Glutamatergic neuron (in vitro differentiated cells): ENCODE measurements at places on chromosomes 1 and 21. TPM values are rescaled to one million over a fixed set of nuclear protein-coding genes. Genes with fewer than 3 reads are reported as not detected.

- DNase-seq, result peak; percentile 31
These were observed 30.2 kb downstream of the RAB3B start for GRCh38 chr1:51960262-51960661.

DNA sequence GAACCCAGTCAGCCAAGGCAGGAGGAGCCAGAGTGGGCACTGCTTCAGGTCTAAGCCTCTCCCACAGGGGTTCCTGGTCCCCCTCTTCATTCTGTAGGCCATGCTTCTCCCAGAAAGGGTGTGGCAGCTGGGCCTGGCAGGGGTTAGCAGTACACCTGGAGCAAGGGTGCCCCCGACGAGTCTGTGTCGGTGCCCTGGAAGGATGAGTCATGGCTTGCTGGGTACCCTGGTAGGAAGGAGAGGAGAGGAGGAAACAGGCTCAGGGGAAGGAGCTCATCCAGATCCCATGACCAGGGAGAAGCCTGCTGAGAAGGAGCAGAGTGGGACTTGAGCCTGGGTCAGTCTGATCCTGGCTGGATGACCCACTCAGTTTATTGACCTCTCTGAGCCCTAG lies 10.3 kb downstream of the KDF1 start:
- DNase-seq, result no peak

GRCh38 chr1:156382561-156382960 lies 13.6 kb downstream of the RHBG start:
- no peak for DNase-seq

GRCh38 chr1:48889082-48889481 lies 112.4 kb upstream of the BEND5 start:
- DNase-seq, result no peak

- no peak for DNase-seq
These were observed 26.8 kb upstream of the BACH1 start for GRCh38 chr21:29271927-29272333.

DNA sequence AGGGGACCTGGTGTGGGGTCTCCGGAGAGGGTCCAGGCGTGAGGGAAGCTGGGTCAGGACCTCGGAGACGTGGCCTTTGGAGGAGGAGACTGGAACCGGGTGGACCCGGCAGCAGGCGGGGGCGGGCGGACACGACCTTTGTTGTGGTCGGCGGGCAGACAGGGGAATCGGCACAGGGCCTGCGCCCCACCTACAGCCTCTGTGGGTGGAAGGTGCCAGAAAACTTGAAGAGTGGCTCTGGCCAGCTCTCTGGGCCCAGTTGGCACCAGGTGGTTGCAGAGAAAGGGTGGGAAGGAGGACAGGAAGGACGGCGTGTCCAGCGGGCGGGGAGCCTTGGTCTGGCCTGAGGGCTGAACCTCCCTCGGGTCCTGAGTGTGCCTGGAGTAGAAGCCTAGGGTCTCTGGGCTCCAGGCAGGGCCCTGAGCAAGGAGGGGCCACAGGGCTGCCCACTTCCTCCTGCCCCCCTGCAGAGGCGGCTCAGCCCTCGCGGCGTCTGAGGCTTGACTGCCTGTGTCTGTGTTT lies 7.7 kb upstream of the TTLL10 start:
- DNase-seq, result peak; percentile 52

- DNase-seq, result peak; percentile 57
These were observed 304 bp downstream of the PLPPR5 start for GRCh38 chr1:99004254-99004860.

GRCh38 chr21:33936301-33937038 lies 20.9 kb upstream of the ATP5PO start:
- no peak for DNase-seq

The RNPC3 gene
- total RNA-seq, result 33.8 TPM

The ALPL gene
- 10.0 TPM for total RNA-seq

GRCh38 chr1:65792669-65793358 lies at the start of gene PDE4B:
PDE4B (plus strand) TSS chr1:65792895.
- DNase-seq, result peak; percentile 76

GRCh38 chr1:24928689-24929397 lies 1.2 kb downstream of the RUNX3 start:
- peak; percentile 55 for DNase-seq

The ITLN1 gene
- not detected for total RNA-seq

The CD247 gene
- total RNA-seq, result not detected

GRCh38 chr1:8845104-8846097 lies 28.0 kb upstream of the RERE start:
- DNase-seq, result no peak

GRCh38 chr1:231887866-231888265 lies 261.3 kb downstream of the DISC1 start:
- no peak for DNase-seq

DNA sequence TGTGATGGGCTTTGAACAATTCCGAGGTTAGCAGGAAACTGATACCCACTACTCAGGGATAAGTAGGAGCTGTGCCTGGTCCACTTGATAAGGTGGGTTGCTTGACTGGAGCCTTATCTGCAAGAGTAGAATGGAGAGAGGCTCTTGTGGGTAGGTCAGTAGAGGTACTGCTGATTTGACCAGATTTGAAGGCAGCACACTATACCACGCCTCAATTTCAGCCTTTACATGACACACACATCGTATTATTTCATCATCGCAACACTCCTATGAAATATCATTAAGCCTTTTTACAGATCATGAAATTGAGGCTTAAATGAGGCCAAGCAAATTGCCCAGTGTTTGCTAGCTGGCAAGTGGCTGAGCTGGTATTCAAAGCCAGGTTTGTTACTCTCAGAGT lies 69.6 kb downstream of the KCNJ15 start:
- no peak for DNase-seq

The PLA2G2D gene
- total RNA-seq, result not detected

DNA sequence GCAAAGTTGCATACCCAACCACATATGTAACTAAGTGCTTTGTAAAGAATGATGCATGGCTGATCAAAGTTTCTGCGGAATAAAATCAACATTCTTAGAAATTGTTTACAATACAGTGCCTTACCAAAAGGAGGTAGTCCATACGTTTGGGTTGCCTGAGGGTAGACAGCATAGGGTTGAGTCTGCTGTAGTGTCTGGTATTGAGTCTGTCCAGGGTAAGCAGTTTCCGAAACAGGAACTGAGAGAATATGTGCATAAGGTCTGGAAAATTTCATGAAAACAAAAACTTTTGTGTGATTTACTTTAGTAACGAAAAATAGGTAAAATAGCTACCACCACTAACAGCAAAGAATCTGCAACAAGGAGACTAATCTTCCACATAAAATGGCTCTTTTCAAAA lies 53.0 kb downstream of the EYA3 start:
- DNase-seq, result no peak

GRCh38 chr1:4624141-4624715 lies 30.2 kb upstream of the AJAP1 start:
- no peak for DNase-seq

GRCh38 chr21:43758111-43758641 lies 17.9 kb downstream of the CSTB start:
- peak; percentile 50 for DNase-seq

GRCh38 chr1:215754112-215754511 lies 187.0 kb downstream of the KCTD3 start:
- no peak for DNase-seq

GRCh38 chr1:247054992-247055415 lies 23.6 kb downstream of the ZNF670 start:
- DNase-seq, result no peak

The TMEM54 gene
- 9.9 TPM for total RNA-seq

GRCh38 chr1:20849100-20849499 lies 62.0 kb upstream of the HP1BP3 start:
- DNase-seq, result no peak

The EPHA8 gene
- 0.69 TPM for total RNA-seq

GRCh38 chr1:89823679-89824292 lies 3.0 kb downstream of the LRRC8D start:
- no peak for DNase-seq

The A3GALT2 gene
- total RNA-seq, result 0.71 TPM

- DNase-seq, result no peak
These were observed 37.4 kb downstream of the SMYD2 start for GRCh38 chr1:214318356-214318755.

- DNase-seq, result no peak
These were observed 19.1 kb upstream of the TMCO1 start for GRCh38 chr1:165787741-165788140.

DNA sequence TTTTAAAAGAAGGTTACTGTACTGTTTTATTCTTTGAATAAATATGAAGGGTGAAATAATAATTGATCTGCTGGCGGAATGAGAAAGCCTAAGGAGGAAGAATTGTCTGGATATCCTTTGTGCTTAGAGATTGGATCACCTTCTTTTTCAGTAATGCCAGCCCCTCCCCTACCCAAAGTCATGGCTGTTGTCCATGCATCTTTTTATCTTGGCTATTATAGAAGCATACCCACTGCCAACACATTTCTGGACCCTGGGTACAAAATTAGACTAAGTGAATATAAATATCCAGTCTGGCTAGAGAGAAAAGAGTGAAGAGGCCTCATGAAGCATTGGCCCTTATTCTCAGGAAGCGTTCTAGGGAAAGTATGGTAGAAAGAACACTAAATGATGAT lies 28.1 kb downstream of the AK4 start:
- no peak for DNase-seq

GRCh38 chr1:245937316-245938045 lies 569.6 kb downstream of the SMYD3 start:
- DNase-seq, result no peak

The GSTM5 gene
- total RNA-seq, result 0.20 TPM
